CD4-positive, alpha-beta T cell treated with Interleukin-6 at 100 ng/mL for 8 hours (primary cell): ENCODE measurements at places on chromosomes 3 and 15.

DNA sequence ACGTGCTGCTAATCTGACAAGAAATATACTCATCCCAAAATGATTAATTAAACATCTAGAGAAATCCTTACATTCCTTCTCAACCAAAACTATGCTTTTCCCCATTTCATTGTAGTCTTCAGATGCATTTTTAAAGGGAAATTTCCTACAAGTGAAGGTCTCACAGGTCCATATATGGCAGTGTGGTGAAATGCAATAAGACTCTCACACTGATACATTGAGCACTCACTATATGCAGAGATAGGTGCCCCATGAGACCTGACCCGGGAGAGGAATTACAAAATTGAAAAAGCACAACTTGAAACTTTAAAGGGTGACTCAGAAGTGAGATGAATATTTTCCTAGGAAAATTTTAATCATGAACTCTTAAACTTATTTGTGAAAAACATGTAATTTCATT lies 629.2 kb upstream of the NAALADL2 start:
- DNase-seq = no peak

GRCh38 chr3:105228696-105229095 lies 138.0 kb upstream of the ALCAM start:
- DNase-seq = no peak

DNA sequence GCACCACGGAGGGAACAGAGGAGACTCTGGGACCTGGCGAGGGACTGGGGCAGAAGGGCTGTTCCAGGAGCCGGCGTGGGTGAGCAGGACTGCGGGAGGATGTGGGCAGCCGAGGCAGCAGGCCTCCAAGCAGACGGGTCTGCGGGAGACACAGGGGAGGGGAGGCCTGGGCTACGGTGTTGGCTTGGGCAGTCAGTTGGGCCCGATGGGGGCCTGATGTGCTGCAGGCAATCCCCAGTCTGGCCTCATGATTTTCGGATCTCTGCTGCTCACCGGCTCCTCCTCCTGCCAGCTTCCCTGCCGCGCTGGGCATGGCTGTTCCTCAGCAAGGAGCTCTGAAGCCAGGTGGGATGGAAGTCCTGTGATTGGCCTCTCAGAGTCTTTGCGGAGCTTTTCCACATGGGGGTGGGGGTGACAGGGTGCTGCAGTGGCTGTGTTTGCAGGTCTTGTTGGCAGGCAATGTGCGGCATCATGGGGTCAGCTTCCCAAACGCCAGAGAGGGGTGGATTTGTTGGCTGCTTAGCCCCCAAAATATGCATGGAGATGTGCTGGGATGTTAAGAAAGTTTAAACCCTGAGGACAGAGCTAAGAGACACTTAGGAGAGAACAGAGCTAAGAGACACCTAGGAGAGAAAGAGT lies 19.3 kb downstream of the MINAR1 start:
- no peak for DNase-seq

DNA sequence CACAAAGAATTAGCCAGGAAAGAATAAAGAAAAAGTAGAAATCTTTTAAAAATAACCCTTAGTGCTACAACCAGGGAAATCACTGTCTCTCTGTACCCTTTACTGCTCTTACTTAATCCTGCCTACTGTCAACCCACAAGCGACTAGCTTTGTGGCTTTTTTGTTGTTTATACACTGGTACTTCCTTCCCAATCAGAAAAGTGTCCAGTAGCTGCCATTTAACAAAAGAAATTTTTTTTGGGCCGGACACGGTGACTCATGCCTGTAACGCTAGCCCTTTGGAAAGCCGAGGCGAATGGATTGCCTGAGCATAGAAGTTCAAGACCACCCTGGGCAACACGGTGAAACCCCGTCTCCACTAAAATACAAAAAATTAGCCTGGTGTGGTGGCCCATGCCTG lies 13.8 kb upstream of the FAM219B start:
- DNase-seq = no peak

GRCh38 chr3:120875507-120875906 lies 32.5 kb upstream of the STXBP5L start:
- no peak for DNase-seq

DNA sequence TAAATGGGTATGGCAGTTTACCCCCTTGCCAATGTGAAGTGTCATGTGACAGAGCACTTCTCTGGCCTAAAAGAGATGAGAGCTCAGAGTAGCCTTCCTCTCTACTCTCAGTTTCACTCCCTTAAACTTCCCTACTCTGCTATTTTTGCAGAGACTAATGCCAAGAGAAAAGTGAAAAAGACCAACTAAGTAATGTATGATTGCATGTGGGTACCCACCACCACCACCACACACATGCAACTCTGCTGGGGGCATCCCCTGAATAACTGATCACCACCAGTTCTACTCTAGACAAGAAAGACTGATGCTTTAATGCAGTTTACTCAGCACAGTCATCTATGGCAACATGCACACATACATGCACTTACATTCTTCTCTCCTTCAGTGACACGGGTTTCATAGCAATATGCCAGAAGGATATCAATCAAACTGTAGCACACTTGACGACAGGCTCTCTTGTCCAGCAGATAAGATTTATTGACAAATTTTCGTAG lies 31.3 kb downstream of the SHQ1 start:
- DNase-seq = no peak
